ENCODE measurements at places on chromosomes 1 and 21.

DNA sequence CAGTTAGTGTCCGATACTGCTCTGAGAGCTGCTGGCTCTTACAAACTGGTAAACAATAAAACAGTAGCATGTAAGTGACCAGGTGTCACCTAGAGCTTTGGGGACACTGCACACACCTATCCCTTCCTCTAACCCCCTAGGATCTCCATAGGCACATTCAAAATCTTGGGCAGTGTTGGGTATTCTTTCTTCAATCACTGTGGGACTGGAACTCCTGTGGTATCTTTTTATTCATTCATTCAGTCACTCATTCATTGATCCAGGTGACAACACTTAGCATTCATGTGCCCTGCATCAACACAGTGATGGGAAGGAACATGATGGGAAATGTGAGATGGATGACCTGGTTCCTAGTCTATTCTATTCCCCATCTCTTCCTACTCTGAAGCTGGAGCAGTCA, 73.9 kb downstream of the HHAT start:
- no peak for DNase-seq

GRCh38 chr1:64388336-64388735, 81.6 kb upstream of the CACHD1 start:
- DNase-seq = no peak

DNA sequence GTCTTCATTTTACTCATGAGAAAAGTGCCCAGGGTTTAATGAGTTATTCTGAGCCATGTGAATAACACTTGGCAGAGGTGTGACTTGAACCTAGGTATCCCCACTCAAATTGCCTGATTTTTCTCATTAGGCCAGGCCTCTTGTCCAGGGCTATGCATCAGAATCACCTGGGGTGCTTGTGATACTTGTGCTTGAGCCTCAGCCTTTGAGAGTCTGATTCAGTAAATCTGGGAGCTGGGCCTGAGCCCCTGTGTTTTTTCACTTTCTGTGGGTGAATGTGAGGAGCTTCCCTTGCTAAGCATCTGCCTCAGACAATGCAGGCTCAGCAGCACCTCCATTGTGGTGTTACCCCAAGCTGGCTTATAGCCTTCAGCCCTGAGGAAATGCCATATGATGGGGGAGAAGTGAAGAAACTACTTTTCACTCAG, 127.1 kb downstream of the S1PR1 start:
- no peak for DNase-seq

GRCh38 chr21:43358940-43359822, 67.8 kb downstream of the SIK1 start:
- no peak for DNase-seq

GRCh38 chr1:18419113-18419844, 61.5 kb upstream of the KLHDC7A start:
- no peak for DNase-seq

- no peak for DNase-seq
These were observed 33.2 kb upstream of the ENO1 start for GRCh38 chr1:8911416-8912309.

DNA sequence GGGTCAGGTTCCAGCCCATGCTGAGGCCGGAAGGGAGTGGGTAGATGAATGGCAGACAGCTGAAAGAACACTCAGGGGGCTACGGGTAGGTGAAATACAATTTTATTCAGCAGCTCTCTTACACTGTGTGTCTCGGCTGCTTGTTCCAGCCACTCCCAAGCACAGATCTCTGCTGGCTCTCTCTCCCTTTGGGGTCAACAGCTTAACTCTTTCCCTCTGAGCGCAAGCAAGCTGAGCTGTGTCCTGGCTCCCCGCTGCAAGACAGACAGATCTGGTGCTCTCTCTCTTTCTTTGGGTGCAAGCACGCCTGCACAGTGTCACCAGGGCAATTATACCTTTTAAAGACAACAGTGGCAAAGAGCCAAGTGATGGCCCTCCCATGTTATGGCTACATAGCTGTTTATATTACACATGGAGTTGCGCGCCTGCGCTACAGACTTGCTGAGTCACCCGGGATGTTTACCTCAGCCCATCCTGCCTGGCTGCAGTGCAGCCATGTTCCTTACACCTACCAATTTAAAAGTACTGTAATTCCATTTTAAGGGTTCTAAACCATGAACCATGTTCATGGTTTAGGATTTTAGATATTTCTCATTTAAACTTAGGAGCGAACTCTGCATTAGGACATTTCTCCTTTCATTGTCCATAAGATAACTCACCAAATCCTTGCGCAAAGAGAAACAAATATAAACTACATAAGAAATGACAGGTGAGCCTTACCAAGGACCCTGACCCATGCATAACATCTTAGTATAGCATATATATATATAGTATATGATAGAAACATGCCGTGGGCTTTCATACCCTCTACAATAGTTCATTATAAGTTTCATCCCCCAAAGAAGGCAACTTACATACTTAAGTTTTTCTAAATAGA, 396.5 kb downstream of the SMYD3 start:
- DNase-seq = no peak

- DNase-seq = no peak
These were observed 54.6 kb upstream of the SYT14 start for GRCh38 chr1:209883341-209883971.

- peak; percentile 31 for DNase-seq
These were observed 852 bp downstream of the KTI12 start for GRCh38 chr1:52032785-52033131.

- peak; percentile 45 for DNase-seq
These were observed 20.6 kb downstream of the MTHFR start for GRCh38 chr1:11784993-11785769.

DNA sequence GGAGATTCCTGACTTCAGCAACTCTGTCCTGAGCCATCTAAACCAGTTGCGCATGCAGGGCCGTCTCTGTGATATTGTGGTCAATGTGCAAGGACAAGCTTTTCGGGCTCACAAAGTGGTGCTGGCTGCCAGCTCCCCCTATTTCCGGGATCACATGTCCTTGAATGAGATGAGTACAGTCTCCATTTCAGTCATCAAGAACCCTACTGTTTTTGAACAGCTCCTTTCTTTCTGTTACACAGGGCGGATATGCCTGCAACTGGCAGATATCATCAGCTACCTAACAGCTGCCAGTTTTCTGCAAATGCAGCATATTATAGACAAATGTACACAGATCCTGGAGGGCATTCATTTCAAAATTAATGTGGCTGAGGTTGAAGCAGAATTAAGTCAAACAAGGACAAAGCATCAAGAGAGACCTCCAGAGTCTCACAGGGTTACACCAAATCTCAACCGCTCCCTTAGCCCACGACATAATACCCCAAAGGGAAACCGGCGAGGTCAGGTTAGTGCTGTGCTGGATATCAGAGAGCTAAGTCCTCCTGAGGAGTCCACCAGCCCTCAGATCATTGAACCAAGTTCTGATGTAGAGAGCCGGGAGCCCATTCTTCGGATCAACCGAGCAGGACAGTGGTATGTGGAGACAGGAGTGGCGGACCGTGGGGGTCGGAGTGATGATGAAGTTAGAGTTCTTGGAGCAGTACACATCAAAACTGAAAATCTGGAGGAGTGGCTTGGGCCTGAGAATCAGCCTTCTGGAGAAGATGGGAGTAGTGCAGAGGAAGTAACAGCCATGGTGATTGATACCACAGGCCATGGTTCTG, 2.3 kb downstream of the ZBTB37 start:
- peak; percentile 91 for DNase-seq

DNA sequence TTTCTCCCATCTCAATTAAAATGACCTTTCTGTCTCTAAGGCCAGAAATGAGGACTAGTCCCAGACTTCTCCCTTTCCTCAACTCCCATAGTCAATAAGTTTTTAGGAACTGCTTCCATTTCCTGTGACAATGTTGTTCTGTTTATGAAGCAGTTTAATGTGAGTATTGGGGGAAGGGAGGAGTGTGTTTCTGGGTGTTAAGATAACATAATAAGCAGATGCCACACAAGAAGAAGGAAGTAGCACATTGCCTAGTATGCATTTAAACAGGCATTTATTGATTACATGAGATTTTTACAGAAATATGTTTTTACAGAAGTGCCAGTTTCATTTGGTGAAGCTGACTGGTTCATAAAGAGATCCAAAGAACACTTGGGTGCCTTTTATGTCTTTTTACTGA, 65.6 kb upstream of the TNR start:
- no peak for DNase-seq

DNA sequence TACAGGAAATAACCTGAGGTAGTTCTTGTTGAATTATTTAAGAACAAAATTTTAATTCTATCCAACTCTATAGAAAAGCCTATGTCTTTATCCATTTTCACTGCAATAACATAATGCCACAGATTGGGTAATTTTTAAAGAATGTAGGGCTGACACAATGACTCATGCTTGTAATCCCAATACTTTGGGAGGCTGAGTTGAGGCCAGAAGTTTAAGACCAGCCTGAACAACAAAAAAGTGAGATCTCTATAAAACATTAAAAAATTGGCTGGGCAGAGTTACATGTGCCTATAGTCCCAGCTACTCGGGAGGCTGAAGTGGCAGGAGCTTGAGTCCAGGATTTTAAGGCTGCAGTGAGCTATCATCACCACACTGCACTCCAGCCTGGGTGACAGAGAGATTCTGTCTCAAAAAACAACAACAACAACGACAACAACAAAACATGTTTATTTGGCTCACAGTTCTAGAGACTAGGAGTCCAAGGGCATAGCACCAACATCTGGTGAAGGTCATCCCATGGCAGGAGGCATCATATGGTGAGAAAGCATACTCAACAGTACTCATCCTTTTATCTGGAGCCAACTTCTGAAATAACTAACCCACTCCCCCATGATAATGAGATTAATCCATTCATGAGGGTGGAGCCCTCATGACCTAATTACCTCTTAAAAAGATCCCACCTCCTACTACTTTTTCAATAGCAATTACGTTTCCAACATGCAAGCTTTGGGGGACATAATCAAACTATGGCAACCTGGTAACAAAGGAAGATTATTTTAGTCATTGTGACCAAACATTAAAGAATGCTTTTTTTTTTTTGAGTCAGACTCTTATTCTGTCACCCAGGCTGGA, 59.6 kb downstream of the ABL2 start:
- DNase-seq = no peak

DNA sequence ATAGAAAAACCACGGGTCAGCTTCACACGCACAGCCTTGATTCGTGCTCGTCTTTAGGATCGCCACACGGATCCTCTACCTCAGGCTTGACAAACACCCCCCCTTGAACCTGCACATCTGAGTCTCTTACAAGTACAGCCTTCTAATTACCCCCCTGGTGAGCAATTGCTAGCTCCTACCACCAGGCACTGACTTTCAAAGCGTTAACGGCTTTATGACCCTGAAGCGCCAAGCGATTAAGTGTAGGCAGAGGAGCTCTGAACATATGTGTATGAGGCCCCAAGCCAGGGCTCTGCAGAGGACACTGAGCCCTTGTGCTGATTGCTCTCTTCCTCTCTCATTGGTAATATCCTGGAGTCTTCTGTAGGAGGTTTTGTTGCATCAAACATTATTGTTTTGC, 55.7 kb upstream of the EPHA8 start:
- DNase-seq = no peak

- DNase-seq = no peak
These were observed 279.6 kb downstream of the NFIA start for GRCh38 chr1:61361931-61362330.

GRCh38 chr1:39788758-39789570, at the start of gene BMP8B:
Gene BMP8B (minus strand): TSS chr1:39788865. CDS start chr1:39788485, 380 bp downstream.
- peak; percentile 59 for DNase-seq

GRCh38 chr21:30613836-30614235, at the start of gene KRTAP6-1:
Gene KRTAP6-1 (minus strand): TSS chr21:30613930. CDS start chr21:30613904, 26 bp downstream.
- peak; percentile 6 for DNase-seq
